Dorsolateral prefrontal cortex (tissue), 122 donors: ENCODE measurements at places on chromosomes 11 and 22.

GRCh38 chr11:93122535-93123235, 75.1 kb downstream of the SLC36A4 start:
- DNase-seq: no peak

DNA sequence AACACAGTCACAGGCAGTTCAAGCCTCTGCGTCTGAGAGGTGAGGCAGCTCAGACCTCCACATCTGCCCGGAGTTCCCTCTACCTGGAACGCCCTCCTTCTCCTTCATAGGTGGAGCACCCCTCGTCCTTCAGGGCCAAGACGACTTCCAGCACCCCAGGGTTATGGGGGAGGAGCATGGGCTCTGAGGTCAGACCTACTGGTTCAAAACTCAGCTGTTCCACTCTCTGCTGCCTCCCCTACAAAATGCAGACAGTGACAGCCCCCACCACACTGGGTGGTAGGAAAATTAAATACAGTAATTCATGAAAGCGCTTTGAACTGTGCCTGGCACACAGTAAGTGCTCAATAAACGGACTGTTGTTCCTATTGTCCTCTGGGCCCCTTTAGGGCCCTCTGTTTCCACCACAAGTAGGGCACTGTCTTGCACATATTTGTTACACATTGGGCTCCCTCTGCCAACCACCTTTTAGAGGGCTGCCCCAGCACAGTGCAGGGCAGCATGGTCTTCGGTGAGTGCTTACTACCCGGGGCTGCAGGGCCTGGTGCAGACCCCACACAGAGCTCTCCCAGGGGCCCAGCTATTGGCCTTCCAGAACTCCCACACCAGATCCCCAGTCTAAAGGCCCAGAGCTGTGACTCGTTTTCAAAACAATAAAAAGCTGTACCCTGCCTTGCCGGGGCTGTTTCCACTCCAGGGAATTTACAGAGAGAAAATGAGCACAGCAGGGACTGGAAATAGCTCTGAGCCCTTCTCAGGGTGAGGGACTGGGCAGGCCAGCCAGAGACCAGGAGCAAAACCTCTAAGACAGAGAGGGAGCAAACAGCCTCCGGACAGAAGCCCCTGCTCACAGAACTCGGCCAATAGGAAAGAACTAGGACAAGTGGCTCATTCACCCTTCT, 2.5 kb downstream of the TMEM184B start:
- no peak for DNase-seq

DNA sequence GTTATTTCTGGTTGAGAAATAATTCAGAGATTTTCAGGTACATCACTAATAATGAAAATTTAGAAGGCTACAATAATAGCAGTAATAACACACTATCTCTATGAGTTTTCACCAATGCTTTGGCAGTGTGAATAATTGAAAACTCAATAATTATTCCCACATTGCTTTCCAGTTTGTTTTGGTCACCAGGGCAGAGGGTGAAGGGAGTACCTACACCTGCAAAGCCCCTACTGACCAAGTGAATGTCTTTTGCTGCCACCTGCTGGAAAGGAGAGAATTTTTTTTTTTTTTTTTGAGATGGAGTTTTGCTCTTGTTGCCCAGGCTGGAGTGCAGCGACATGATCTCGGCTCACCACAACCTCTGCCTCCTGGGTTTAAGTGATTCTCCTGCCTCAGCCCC, 3.2 kb downstream of the NELL1 start:
- DNase-seq: no peak

DNA sequence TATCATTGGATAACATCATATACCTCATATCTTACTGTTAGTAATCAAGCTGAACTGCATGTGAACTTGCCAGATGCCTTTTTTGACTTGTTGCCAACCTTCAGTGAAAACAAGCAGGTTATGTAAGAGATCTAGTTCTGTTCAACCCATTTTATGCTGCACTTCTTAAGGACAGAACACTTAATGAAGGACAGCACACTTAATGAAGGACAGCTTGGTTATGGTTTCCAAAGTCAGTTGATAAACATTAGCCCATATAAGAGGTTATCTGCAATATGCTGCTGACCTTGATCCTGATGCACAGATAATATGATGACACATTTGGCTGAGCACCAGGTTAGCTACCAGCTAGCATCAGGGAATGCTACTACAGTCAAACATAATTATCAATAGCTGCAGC, 358.7 kb upstream of the PDGFD start:
- DNase-seq: no peak

- no peak for DNase-seq
These were observed 27.6 kb upstream of the TOLLIP start for GRCh38 chr11:1336836-1337646.

- DNase-seq: no peak
These were observed 8.5 kb downstream of the RAB30 start for GRCh38 chr11:83063073-83063754.

- DNase-seq: no peak
These were observed 48.7 kb downstream of the FDX1 start for GRCh38 chr11:110478410-110478809.

DNA sequence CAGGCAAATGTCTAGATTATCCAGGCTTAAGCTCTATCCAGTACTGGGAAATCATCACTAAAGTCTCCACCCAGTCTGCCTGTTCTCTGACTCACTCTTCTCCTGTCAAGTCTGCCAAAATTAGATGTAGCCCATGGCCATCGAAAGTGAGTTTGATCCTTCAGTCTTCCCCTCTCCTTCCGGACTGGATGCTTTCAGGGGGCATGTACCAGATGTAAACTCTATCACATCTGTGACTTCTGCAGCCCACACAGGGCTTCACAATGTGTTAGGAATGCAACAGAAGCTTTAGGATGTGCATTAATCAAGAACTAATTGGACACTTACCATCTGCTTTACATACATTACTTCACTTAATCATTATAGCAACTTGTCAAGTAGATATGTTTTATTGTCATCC, 12.3 kb downstream of the ME3 start:
- DNase-seq: no peak

DNA sequence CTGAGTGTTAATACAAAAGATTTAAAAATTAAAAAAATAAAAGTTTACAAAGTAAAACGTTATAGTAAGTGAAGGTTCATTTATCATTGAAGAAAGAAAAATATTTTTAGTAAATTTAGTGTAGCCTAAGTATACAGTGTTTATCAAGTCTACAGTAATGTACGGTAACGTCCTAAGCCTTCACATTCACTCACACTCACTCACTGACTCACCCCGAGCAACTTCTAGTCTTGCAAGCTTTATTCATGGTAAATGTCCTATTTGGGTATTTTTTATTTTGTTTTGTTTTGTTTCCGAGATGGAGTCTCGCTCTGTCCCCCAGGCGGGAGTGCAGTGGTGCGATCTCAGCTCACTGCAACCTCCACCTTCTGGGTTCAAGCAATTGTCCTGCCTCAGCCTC, 8.8 kb downstream of the CASTOR1 start:
- DNase-seq: no peak

- no peak for DNase-seq
These were observed 234.9 kb upstream of the CADM1 start for GRCh38 chr11:115739146-115739545.

DNA sequence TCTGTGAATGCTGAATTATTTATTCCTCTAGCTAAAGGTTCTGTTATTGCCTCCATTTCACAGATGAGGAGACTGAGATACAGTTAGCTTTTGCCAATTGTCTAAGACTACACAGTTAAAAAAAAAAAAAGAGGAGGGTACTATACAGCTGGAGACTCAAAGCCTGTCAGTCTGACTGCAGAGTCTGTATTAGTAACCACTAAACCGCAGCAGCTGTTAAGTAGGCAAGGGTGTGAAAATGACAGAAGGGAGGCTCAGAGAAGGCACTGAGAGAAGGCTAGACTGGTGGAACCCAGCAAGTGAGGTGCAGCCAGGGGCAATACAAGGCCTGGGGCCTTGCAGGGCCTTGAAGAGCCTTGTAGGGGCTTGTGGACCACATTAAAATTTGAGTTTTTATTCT, 181.2 kb downstream of the CSNK2A3 start:
- DNase-seq: no peak

- no peak for DNase-seq
These were observed 2.1 kb downstream of the NRIP3 start for GRCh38 chr11:9001736-9002135.

- DNase-seq: no peak
These were observed 414.0 kb downstream of the MN1 start for GRCh38 chr22:27387561-27387960.

- DNase-seq: no peak
These were observed 2.8 kb downstream of the ZFTA start for GRCh38 chr11:63765688-63766241.

DNA sequence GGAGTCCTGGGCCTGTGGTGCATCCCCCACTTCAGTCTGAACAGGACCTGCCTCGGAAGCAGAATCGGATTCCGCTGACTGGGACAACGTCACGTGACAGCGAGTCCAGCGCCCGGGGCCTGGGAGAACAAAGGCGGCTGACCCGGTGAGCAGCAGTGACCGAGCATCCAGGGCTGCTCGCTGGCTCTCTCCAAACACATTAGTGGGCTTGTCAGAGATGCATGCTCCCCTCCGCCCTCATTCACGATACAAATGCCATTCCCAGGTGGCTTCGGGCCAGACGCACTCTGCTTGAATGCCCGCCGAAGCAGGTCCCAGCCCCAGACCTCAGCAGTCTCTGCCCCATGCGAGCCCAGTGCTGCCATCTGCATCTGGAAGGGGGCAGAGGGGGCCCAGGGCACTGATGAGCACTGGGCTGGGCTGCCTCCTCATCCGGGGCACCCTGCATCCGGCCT, 91.0 kb downstream of the WNT7B start:
- peak; percentile 58 for DNase-seq

GRCh38 chr22:29129808-29130140, 56.9 kb downstream of the KREMEN1 start:
- DNase-seq: no peak

GRCh38 chr11:67368621-67369020, 4.8 kb downstream of the CLCF1 start:
- DNase-seq: no peak

DNA sequence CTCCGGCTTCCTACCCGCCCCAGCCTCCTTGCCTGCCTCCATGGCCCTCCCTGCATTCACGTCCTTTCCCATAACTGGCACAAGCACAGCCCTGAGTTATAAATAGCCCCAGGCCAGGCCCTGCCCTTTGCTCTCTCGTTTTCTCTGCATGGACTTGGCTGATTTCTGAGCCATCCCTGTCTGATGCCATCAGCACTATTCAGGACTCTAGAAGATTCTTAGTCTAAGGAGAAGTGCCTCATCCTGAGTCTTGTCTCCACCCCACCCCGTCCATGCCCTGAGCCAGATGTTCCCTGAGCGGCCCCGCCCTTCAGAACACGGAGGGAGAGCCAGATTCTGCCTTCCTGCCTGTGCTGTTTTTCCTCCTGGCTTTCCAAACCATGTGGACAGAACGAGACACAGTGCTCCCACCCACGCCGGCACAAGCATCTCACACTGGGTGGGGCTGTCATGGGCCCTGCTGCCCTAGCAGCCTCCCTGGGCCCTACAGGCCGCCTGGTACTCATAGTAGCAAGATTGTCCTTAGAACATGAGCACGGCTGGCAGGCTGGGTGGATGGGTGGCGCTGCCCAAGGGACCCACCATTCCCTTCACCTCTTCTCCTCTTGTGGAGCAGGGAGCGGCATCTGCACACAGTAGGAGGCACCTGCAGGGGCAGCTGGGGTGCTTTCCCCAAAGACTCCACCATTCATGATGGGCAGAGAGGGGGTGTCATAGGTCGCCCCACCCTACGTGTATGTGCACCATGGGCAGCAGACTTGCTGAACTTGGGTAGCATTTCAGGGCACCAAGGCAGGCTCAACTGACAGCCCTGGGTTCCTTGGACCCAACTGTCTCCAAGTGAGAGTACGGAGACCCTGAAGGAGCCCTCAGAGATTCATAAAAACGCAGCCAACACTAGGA, 76.9 kb downstream of the BCR start:
- peak; percentile 45 for DNase-seq

DNA sequence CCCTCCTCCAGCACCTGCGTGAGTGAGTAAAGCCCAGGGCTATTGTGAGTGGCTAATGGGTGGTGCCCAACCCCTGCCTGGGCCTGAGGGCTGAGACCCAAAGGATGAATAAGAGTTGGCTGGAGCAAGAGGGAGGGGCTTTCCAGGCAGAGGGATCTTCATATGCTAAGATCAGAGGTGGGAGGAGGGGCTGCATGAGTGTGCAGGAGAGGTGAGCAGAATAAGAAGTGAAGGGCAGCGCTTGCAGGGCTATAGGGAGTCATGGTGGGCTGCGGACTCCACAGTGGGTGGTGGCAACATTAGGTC, 3.9 kb downstream of the EMID1 start:
- no peak for DNase-seq

GRCh38 chr11:93497596-93497995, 45.6 kb downstream of the SMCO4 start:
- DNase-seq: no peak

- DNase-seq: no peak
These were observed 43.5 kb downstream of the GNB1L start for GRCh38 chr22:19811211-19811621.

DNA sequence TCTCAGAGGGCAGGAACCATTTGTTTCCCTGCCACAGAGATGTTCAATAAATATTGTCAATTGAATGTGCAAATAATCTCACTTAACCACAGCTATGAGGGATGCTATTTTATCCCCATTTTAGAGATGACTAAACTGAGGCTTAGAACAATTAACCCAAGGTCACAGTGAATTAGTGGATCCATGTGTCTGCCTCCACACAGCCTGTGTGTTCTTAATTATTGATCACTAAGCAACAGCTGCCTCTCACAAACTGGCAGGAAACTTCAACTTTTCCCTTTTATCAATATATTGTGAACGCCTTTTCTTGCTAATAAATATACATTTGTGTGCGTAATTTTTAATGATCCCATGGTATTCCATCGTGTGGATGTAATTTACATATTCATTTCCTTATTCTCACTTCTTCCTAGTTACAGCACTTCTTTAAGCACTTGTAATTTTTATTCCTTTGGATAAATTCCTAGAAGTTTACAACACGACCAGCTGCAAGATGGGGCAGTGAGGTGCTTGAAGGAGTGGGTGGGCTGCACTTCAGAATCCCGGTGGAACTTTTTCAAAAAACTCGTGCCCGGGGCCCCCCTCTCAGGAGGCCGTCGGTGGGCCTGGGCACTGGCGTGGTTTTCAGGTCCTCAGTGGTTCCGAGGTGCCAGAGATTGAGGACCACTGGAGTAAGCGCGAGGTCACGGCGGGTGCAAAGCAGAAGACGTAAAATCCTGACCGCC, 915 bp upstream of the SREBF2 start:
- no peak for DNase-seq

DNA sequence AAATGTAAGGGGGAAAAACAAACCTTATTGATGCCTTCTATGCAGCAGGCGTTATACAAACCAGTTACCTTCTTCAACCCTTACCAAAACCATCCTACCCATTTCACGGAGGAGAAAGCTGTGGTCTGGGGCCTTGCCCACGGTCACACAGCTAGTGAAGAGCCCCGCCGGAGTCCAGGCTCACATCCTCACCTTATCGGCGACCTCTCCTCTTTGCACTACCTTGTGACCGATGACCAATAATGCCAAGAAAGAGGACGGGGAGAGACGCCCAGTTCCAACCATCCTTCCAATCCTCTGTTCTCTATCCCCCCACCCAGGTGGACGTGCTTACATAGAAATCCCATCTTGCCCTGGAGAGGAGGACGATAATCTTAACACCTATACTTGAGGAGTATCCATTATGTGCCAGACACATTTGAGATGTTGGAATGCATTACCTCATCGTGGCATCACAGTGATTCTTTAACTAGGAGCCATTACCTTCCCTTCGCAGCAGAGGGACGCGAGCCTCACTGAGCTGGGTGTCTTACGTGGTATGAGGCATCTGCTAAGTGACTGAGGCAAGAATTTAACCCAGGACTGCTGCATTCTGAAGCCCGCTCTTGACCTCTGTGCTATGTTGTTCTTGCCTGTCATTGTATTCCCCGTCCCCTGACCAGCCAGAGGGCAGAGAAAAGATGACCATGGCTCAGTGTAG, 253.7 kb upstream of the B3GAT1 start:
- DNase-seq: no peak

GRCh38 chr11:70688142-70688541, 289.8 kb downstream of the CTTN start:
- no peak for DNase-seq
